ENCODE measurements at places on chromosomes 3 and 15. TPM values are rescaled to one million over a fixed set of nuclear protein-coding genes. Genes with fewer than 3 reads are reported as not detected.

The SERINC4 gene
- 0.13 TPM for total RNA-seq

The ADAMTSL3 gene
- 23.4 TPM for total RNA-seq

The ZKSCAN7 gene
- total RNA-seq = 7.9 TPM

The ARGFX gene
- not detected for total RNA-seq

The ADPGK gene
- total RNA-seq = 42.5 TPM

The RBM6 gene
- total RNA-seq = 90.0 TPM

The SLC9A9 gene
- 16.5 TPM for total RNA-seq

The RNF123 gene
- 43.7 TPM for total RNA-seq

The PLA1A gene
- 6.7 TPM for total RNA-seq

The RTP3 gene
- total RNA-seq = not detected

The RFTN1 gene
- 34.1 TPM for total RNA-seq

The FAM43A gene
- 11.4 TPM for total RNA-seq

The GOLGA6L7 gene
- total RNA-seq = not detected

The SLC28A2 gene
- not detected for total RNA-seq

The CELSR3 gene
- 2.0 TPM for total RNA-seq

The PLAAT1 gene
- 0.72 TPM for total RNA-seq

The RPL22L1 gene
- 45.1 TPM for total RNA-seq

The SLC6A11 gene
- total RNA-seq = 0.38 TPM

Data from kidney (tissue), 22 donors.